ENCODE measurements at places on chromosomes 11 and 22.

- no peak for DNase-seq
These were observed 135.2 kb upstream of the NAV2 start for GRCh38 chr11:19577391-19577975.

GRCh38 chr11:16891165-16891564 lies 123.0 kb downstream of the PLEKHA7 start:
- DNase-seq = no peak

GRCh38 chr22:38325587-38325986 lies 8.4 kb upstream of the CSNK1E start:
- no peak for DNase-seq

GRCh38 chr22:28419919-28420318 lies 259.7 kb downstream of the TTC28 start:
- no peak for DNase-seq

- DNase-seq = no peak
These were observed 9.9 kb downstream of the FXYD6 start for GRCh38 chr11:117866526-117866925.

GRCh38 chr22:27482402-27482801 lies 319.2 kb downstream of the MN1 start:
- DNase-seq = no peak

DNA sequence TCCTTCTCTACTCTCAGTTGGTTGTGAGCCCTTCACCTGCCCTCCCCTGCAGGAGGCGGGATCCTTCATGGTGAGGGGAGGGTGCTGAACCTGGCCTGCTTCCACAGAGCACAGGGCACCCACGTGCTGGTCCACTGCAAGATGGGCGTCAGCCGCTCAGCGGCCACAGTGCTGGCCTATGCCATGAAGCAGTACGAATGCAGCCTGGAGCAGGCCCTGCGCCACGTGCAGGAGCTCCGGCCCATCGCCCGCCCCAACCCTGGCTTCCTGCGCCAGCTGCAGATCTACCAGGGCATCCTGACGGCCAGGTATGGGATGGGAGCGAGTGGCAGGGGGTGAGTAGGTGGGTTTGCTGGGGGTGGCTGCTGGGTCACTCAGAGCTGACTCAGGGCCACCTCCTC lies 6.3 kb downstream of the SSH3 start:
- DNase-seq = no peak

- peak; percentile 16 for DNase-seq
These were observed 7.1 kb upstream of the SCGB2A1 start for GRCh38 chr11:62201376-62201775.

- DNase-seq = peak; percentile 82
These were observed 141.1 kb upstream of the NARS2 start for GRCh38 chr11:78715639-78716311.

DNA sequence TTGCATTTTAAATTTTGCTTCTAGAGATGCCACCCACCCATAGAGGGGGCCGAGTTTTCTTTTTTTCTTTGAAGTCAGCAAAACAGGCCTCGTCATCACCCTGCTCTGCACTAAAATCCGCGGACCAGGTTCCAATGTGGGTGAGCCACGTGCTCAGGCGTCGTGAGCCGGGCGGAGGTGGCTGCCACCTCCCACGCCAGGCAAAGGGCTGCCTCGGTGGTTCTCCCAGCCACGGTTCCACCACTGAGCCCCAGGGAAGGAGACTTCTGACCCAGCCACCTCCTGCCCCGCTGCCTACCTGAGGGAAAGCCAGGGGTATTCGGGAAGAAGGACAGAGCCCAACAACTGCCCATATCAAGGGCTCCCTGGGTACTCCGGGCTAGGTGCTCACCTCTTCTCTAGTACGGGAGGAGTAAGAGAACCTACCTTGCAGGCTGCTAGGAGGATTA lies 45.3 kb downstream of the MN1 start:
- no peak for DNase-seq

DNA sequence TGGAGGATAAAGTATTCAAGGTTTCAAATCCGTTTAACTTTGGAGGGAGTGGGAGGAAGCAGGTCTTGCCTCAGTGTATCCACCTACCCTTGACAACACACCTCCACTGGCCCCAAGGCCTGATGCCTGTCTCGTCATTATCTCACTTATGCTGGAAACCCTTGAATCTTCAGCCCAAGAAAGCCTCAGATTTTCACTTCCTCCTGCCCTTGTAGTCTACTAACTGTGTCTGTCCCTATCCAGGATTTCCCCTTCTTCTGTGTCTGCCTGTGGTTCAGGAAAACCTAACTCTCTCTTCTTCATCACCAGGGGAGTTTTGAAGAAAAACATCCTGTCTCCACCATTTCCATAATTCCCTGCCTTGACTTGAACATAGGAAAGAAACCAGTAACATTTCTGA lies 56.1 kb downstream of the SYT9 start:
- no peak for DNase-seq

DNA sequence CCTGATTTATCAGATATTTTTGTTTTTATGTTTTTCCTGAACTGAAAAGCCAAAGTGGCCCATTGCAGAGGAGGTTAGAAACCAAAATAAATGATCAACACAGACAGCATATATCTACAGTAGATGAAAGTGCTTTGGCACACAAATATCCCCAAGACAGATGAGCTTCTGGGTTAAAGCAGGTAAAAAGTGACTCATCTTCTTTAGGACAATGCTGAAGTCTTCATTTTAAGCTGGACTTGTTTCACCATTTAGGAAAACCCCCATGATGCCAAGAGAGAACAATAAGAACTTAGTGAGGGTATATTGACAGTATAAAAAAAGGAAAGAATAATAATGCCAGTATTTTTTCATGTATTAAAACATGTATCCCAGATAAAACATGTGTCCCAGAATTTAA lies 100.8 kb upstream of the OR9G4 start:
- no peak for DNase-seq

GRCh38 chr22:32672542-32672941 lies 129.0 kb upstream of the TIMP3 start:
- no peak for DNase-seq

- DNase-seq = no peak
These were observed 6.3 kb upstream of the FXYD2 start for GRCh38 chr11:117830674-117831351.

- no peak for DNase-seq
These were observed 44.0 kb downstream of the LIF start for GRCh38 chr22:30202531-30203006.

DNA sequence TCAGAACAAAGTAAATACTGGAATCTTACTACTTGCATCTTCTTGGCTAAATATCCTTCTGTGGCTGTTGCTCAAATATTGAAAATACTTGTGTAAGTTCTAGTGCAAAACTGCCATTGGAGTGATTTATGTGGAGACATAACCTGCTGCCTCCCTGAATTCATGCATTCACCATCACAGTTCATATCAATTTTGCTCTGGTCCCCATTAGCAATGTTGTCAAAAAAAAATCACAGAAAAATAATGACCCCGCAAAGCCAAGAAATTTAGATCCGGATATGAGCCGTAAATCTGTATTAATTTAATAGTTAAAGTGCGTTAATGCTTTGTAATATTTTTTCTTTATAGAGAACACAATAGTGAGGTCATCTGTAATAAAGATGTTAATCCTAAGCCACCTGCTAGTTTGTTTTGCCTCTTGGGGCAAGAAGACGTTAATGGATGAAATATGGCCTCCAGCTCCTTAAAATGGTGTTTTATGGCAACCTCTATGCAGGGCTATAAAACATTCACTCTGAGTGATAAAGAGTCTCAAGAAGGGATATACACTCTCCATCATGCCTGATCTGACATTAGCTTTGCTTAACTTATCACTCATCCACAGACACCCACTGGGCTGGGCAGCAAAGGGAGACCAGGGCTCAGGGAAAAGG lies 255.9 kb downstream of the INSC start:
- no peak for DNase-seq

GRCh38 chr11:20161923-20162744 lies 1.9 kb upstream of the DBX1 start:
- DNase-seq = no peak

DNA sequence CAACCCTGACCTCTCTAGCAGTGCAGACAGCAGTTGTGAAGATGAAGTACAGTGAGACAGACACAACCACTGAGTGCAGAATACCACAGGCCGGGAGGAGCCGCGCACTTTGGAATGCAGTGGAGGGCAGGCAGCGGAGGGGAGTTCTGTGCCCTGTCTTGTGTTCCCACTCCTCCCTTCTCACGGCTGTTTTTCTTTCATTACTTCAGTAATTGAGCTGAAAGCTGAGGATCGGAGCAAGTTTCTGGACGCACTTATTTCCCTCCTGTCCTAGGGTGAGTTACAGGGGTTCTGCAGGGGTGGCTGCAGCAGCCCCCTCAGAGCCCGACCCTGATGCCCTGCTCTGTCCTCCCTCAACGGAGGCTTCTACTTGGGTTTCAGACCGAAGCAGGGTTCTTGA lies 5.6 kb downstream of the CLDN5 start:
- no peak for DNase-seq

GRCh38 chr11:12942157-12942556 lies 67.0 kb upstream of the RASSF10 start:
- no peak for DNase-seq

- DNase-seq = no peak
These were observed 9.1 kb upstream of the CLCF1 start for GRCh38 chr11:67382276-67383136.

DNA sequence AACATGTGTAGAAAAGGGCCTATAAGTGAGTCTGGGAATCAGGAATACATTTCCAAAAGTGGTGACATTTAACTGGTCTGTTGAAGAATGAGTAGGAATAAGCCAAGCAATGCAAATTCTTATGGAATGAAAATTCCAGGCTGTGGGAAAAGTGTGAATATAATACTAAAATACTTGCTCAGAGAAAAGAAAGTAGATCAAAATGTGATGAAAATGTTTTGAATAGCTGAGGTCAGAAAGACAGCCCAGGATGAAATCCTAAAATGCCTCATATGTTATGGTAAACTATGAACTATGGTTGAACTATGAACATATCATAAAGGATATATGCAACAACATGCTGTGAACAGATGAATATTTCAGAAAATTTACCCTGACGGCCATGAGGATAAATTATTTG lies 688.3 kb upstream of the FAT3 start:
- no peak for DNase-seq

- DNase-seq = no peak
These were observed 6.6 kb upstream of the SAC3D1 start for GRCh38 chr11:65034423-65034822.

DNA sequence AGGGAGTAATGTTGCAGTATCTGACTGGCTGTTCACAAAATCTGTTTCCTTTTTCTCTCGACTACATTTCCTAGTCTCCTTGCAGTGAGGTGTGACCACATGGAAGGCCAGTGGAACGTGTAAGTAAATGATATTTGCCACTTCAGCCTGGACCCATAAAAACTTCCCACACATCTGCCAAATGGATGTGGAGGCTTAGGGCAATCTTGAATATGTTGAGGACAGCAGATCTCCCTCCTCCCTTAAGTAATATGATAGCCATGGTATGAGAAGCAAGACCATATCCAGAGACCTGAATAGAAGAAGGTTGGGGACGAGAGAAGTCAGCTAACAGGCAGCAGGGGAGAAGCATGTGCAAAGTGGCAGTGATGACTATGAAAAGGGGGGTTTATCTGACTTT lies 33.0 kb upstream of the C11orf87 start:
- no peak for DNase-seq

- DNase-seq = no peak
These were observed 8.2 kb upstream of the MICAL3 start for GRCh38 chr22:18032455-18033101.

- DNase-seq = no peak
These were observed 554 bp upstream of the NECTIN1 start for GRCh38 chr11:119729581-119729927.

DNA sequence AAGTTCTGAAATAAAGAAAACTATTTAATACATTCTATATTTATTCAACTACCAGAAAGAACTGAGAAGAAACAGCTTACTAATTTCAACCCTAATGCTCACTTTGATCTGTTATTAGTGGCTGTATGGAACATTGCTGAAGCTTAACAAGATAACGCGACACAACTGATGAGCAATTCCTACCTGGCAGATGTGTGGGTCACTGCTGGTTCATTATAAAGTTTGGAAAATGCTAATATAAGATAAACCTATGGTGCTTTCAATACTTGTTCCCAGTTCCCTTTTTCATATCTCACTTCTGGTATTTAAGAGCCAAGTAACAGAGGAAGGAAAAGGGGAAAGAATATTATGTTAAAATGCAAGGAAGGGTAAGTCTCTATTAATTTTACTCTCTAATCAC lies 10.5 kb downstream of the CTSC start:
- DNase-seq = no peak

DNA sequence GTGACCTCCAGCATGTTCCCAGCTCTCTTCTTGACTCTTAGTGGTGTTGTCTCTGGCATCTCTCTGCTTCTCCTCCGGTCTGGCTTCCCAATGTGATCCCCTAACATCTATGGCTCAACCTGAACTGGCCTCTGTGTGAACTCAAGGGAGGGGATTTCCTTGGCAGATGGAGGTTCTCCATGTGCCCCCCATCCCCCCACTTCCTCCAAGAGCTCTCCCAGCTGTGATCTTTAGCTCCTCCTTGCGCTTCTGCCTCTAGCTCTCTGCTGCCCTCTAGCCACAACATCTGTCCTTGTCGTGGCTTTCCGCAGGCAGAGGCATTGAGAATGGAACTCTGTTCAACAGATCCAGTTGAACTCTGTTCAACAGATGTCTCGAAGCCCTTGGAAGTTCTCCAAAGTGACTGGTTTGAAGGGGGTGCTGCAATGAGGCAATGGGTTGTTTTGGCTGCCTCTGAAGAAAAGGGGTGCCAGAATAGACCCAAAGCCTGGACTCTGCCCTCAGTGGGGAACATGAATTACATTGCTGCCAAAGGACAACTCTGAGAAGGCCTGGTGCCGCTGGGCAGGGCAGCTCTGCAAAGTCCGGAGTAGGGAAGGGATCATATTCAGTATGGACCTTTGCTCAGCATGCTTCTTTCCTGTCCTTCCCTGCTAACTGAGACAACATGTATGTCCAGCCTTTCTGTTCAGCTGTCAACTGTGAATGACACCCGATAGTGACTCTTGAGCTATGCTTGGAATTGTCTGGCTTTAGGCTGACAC lies 61.9 kb downstream of the ADM start:
- peak; percentile 85 for DNase-seq

DNA sequence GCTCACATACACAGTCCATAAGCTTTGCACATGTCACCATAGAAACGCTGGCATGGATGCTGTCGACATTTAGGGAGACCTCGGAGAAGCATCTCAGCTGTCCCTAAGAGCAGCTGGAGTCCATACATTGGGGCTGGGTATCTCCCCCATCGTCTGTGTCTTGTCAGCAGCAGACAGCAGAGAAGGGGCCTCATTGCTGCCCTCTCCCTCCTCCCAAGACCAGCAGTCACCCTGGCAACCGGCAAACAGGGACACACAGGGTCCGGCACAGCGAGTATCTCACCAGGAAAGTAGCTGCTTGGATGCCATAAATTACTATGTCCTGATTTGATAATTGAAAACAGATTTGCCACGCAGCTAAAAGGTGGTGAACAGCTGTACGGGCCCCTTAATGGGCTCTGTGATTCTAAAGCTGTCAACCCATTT lies 84.4 kb downstream of the CD44 start:
- no peak for DNase-seq

- DNase-seq = no peak
These were observed 121.4 kb upstream of the TTC12 start for GRCh38 chr11:113193016-113193415.

Data from NCI-H2029 (cell line).